ENCODE measurements at places on chromosomes 7 and 10.

DNA sequence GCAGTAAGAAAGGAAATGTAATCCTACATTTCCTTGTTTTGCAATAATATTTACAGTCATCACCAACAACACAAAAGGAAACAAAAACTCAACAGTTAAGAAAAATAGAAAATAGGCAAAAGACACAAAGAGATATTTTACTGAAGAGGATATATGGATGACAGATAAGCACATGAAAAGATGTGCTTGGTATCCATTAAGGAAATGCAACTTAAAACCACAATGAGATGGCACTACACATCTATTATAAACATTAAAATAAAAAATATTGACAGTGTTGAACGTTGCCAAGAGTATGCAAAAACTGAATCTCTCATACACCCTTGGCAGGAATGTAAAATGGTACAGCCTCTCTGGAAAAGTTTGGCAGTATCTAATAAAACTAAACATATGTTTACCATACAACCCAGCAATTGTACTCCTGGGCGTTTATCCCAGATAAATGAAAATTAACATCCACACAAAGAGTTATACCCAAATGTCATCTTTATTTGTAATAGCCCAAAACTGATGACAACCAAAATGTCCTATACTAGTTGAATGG, 5.4 kb downstream of the CEP41 start:
- DNase-seq: no peak

DNA sequence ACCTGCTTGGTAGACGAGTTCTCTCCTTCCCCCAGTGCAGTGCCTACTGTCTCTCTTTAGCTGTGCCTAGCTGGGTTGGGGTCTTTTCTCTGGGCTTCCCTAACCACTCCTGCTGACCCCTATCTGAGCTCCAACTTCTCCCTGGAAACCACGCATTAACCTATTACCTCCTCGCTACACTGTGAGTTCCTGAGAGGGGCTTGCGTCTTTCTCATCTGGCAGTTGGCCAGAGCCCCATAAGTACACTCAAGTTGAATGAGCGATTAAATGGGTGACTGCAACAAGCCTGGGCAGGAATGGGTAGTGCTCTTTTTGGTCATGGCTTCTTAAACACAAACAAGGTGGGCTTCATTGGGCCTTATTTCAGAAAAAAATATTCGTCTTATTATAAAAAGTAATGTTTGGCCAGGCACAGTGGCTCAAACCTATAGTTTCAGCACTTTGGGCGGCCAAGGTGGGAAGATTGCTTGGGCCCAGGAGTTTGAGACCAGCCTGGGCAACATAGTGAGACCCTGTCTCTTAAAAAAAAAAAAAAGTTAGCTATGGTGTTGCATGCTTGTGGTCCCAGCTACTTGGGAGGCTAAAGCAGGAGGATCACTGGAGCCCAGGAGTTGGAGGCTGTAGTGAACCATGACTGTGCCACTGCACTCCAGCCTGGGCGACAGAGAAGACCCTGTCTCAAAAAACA, 41.4 kb downstream of the SYPL1 start:
- DNase-seq: no peak

- DNase-seq: no peak
These were observed 216.8 kb downstream of the PTEN start for GRCh38 chr10:88080213-88080612.

GRCh38 chr7:139078399-139078798, 31.1 kb downstream of the ZC3HAV1 start:
- no peak for DNase-seq

DNA sequence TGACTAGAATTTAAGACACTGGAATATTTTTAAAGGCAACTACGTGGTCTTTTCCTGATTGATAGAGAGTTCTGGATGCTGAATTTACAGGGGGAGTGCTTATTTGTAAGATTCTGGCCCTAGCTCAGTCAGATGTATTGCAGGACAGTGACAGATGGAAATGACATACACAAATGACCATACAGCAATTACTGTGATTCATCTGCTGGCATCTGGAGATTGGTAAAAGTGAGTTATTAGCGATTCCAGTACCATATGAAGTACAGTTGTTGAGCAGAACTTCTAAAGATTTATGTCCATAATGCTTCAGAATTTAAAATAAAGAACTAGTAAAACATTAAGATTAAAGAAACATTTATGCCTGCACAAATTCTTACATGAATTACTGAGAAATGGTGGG, 243.2 kb downstream of the CRPPA start:
- no peak for DNase-seq

DNA sequence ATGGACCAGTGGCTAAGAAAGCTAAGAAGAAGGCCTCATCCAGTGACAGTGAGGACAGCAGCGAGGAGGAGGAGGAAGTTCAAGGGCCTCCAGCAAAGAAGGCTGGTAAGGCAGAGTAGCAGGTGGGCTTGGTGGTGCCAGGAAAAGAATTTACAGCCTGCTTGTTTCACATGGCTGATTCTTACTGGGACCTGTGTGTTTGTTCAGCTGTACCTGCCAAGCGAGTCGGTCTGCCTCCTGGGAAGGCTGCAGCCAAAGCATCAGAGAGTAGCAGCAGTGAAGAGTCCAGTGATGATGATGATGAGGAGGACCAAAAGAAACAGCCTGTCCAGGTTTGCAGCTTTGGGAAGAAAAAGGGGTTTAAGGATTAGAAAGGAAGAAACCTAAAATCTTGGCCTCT, 5.0 kb downstream of the NOLC1 start:
- DNase-seq: no peak

DNA sequence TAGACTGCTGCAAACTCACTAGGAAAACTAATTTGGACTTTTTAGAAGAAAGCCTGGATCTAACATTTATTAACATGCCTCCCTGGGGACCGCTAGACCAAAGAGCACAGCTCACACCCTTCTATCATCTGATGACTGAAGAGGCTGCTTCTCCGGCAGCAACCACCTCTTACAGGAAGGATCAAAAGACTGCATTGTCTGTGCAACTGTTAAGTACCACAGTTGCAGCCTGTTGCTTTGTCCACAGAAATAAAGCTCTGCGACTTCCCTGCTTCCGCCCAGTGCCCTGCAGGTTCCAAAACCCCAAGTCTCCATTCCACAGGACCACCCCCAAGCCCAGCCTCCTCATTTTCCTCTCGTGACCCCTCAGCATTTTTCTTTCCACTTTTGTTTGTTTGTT, 14.0 kb upstream of the PODXL start:
- no peak for DNase-seq

- no peak for DNase-seq
These were observed 98.4 kb downstream of the SNX10 start for GRCh38 chr7:26390016-26390415.

GRCh38 chr10:11236234-11236633, 218.6 kb downstream of the CELF2 start:
- DNase-seq: peak; percentile 62

DNA sequence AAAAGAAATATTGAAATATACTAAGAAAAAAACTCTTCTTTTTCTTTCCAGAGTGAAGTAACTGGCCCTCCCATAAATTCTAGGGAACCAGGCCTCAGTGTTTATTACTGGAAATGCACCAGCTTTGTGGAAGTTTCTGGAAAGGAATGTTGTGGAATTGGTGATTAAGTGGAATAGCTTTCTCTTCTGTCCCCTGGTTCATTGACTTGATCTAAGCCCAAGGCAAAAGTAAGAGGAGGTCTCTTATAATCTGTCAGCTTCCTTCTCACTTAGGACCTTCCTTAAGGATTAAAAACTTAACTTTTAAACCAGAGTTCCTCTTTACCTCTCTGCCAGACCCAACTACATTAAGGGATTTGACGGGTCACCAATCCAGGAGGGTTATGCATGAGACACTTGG, 266.2 kb downstream of the SLC25A13 start:
- no peak for DNase-seq

DNA sequence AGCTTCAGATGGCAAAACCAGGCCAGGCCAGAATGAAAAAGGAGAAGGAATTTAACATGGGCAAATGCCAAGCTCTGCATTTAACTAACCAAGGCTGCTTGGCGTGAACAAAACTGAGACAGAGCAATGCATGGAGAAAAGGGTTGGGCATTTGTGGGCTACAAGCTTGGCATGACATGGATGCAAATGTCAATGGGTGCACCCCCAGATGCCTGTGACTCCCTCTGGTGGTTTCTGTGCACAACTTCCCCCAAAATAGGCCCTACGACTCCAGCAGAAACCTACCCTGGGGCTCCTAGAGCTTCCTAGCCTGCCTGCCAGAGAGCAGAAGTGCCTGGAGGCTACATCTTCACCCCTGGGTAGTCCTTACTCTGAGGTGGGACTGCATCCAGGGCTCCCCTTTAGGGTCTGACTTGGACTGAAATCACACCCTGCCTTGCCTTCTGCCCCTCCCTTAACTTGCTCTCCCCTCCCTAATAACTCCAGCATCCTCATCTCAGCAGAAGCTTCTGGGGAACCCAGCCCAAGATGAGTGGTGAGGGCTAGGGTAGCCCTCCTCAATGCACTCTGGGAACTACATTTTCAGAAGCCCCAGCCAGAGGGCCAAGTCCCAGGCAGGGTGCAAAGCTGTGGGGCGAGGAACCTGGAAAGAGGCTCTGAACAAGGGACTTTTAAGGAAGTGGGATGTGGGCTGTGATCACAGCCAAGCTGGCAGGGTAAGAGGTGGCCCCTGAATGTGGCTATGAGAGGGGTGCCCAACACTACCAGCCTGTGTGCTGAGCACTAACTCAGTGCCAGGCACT, 11.3 kb downstream of the GPRIN2 start:
- DNase-seq: no peak

DNA sequence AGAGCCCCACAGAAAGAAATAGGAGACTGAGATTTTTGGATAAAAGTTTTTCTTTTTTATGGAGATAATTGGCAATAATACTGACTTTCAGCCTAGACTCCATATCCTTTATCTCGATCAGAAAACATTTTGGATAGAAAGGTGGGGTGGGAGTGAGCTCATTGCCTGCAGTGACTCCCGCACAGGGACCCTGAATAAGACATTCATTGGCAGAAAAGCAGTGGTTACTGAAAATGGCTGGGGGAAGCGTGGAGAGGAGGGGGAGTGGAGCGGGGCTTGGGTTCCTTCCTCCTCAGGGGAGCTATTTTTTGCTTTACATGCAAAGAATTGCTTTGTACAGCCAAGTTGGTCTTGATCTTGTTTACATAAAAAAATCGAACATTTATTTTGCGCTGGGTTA, 90.4 kb upstream of the BMPER start:
- DNase-seq: no peak

- no peak for DNase-seq
These were observed 17.3 kb downstream of the HIP1 start for GRCh38 chr7:75721426-75721825.

All from CD4-positive, alpha-beta T cell treated with Interleukin-17A for 1 hour (primary cell).